ENCODE measurements at places on chromosomes 13 and 19.
A peak's percentile ranks its signal among the peaks of the same experiment; 100 is the strongest.

DNA sequence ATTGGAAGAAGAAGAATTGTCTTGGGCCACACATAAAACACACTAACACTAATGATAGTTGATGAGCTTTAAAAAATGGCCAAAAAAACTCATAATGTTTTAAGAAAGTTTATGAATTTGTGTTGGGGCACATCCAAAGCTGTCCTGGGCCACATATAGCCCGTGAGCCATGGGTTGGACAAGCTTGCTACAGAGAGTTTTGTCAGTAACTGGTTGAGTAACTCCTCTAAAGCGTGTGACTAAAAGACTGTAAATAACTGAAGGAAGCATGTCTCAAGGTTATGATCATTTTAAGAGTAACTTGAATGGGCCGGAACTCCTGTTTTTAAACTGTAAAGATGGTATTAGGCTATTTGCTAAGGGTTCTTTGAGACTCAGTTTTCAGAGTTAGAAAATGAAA is 118.0 kb downstream of the KL start:
- no peak for DNase-seq

DNA sequence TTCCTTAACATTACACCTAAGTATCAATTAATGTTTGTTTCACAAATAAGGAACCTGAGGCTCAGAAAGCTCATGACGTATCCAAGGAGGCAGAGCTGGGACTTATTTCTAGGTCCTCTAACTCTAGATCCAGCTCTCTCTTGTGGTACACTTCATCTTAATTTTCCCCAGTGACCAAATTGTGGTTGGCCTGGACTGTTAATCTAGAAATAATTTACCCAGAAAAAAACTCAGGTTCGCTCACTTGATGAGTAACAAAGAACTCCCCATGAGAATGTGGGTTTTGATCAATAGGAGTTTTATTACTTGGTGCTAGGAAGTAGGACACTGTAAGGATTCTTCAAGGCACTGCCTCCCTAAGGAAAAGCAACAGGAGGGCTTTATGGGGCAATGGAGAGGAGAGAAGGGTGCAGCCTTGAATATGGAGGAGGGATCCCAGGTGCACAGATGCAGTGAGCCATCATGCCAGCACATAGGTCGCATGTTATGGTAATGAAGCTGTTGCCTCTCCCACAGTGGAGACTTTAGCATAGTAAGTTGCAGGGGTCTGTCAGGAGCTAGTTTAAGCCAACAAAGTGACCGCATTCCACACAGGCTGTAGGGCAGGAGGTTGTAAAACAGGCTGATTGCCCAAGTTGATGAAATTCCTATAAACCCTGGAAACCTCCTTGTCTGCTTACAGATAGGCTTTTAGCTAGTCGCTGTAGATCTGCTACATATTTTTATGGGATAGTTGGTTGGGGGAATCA is 14.7 kb downstream of the RAP2A start:
- DNase-seq, result no peak

GRCh38 chr13:99800011-99800410 is 171.6 kb downstream of the ZIC5 start:
- DNase-seq, result no peak

GRCh38 chr19:4811328-4812131 is 20.0 kb downstream of the TICAM1 start:
- DNase-seq, result peak; percentile 79

- no peak for DNase-seq
Observed at GRCh38 chr19:13298565-13299481, 148.6 kb downstream of the IER2 start.

- no peak for DNase-seq
Observed at GRCh38 chr19:1063909-1064660, 2.9 kb upstream of the ARHGAP45 start.

DNA sequence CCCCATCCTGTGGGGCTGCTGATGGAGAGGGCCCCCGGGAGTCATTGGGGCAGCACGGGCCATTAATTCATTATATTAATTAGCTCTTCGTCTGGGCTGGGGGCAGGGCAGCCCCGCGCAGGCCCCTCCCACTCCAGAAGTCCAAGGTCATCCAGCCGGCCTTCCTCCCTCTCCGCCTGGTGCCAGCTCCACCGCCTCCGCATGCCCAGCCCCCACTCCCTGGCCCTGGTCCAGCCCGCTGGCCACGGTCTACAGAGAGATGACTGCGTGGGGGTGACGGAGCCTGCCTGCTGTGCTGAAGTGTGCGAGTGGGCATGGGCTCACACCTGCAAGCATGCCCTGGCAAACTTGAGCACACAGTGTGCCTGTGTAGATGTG is 8.8 kb downstream of the IGLON5 start:
- no peak for DNase-seq

DNA sequence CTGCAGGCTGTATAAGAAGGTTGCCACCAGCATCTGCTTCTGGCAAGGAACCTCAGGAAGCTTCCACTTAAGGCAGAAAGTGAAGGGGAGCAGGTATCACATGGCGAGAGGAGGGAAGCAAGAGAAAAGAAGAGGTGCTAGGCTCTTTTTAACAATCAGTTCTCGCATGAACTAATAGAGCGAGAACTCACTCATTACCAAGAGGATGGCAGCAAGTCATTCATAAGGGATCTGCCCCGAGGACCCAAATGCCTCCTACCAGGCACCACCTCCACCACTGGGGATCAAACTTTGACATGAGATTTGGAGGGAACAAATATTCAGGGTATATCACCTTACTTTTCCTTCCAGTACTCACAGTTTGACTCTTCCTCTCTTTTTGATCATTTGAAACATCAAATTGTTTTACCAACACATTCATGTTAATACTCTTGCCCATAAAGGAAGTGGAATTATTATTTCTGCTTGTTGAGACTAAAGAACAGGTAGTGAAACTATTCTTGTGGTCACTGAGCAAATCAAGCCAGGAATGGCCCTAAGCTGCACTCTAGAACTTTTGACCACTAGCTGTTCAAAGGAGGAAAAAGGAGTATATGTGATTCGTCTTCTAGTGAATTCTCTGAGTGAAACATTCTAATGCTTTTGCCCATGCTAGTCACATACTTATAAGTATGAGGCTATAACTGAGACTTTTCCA is 45.0 kb downstream of the LACC1 start:
- no peak for DNase-seq

GRCh38 chr19:33403973-33404304 is 30.4 kb downstream of the CEBPG start:
- no peak for DNase-seq
